Activated CD4-positive, alpha-beta T cell treated with anti-CD3 and anti-CD28 coated beads, Interleukin-2, amount 50 U/mL, for 48 hours (primary cell): ENCODE measurements at places on chromosomes 1 and 21.

GRCh38 chr21:34871026-34871908 lies 177.8 kb downstream of the RUNX1 start:
- DNase-seq, result no peak

DNA sequence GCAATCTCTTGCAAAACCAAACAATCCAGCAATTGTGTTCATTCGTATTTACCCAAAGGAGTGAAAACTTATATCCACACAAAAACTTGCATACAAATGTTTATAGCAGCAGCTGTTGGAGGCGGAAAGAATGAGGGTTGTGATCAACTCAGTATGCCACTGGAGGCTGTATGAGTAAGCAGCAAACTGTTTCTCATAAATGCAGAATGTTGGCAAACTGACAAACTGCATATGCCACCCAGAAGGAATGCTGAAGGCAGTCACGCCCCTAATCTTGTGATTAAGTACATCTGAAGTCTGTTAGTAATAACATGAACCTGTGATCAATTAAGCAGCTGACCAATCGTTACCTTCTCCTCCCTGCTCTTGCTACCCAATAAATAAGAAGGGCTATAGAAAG lies 60.5 kb upstream of the CR2 start:
- no peak for DNase-seq

DNA sequence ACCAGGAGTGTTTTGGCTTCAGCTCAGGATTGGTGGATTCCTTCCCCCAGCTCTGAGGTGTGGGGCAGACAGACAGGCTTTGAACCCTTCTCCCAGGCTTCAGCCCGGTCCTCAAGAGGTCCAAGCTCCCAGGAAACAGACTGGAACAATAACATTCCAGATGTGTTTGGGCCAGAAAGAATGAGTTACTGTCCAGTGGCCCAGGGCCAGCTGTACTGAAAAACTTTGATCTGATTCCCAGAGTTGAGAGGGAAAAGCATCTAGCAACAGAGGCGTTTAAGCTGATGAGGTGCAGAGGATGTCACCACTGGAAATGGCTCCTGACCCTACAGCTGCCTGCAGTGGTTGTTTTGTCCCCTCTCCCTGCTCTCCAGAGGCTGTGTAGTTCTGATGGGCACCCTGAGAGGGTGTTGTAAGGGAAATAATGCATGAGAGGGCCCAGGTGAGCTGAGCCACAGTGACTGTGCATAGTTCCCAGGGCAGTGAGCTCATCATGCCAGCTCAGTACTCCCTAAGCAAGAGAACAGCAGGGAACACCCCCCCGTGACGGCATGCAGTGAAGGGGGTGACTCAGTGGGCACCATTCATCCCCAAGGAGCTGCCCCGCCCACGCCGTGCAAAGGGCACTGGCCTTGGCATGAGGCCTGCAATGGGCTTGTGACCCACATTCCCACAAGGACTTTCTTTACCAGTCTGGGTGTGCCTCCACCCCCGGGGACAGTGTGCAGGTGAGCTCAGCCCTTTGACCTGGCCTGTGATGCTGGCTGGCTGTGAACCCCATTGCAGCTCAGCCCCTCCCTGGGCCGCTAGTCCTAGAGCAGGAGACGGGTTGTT lies 13.8 kb upstream of the SFN start:
- DNase-seq, result no peak

- DNase-seq, result peak; percentile 70
These were observed 11.6 kb downstream of the LMNA start for GRCh38 chr1:156126043-156126629.

DNA sequence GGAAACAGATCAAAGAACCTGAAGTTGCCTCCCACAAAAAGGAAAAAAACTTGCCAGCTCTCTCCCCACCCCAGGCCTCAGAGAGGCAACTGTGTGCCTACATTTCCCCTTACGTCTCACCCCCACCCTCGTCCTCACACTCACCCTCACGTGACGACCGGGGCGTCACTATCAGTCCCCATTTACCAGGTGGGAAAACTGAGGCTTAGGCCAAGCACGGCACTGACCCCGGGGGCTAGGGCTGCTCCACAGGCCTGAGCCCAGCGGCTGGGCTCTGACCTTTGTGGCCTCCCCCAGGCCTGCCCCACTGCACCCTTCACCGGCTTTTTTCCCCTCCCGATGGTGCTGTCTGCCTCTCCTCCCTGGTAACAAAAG lies 51.5 kb upstream of the RUNX3 start:
- DNase-seq, result peak; percentile 58

- DNase-seq, result no peak
These were observed 36.9 kb downstream of the PHC2 start for GRCh38 chr1:33393991-33394390.

DNA sequence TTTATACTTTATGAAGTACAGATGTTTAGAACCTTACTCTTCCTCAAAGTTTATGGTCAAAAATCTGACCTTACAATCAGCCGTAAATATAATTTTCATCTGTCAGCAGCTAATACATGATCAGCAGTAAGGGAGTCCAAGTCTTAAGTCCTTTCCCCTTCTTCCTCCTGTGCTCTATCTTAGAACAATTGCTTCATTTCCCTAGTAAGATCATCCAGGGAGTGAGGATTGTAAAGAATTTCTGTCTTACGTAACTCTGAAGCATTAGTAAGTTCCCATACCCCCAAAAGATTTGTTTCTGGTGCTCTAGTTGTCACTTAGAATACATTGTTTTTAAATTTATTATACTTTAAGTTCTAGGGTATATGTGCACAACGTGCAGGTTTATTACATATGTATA lies 2.1 kb downstream of the SETDB1 start:
- DNase-seq, result no peak

DNA sequence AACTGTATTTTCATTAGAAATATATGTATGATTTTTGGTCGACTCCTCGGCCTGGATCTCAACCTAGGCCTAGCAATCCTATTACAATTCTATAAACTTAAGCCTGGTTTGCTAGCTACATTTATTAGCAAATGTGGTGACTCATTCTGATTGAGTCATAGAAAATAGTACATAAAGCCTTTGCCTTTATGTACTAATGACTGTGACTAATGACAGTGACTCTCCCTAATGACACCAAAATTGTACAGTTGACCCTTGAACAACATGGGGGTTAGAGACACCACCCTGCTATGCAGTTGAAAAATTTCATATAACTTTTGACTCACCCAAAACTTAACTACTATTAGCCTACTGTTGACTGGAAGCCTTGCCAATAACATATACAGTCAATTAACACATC lies 78.9 kb downstream of the CLEC20A start:
- no peak for DNase-seq

DNA sequence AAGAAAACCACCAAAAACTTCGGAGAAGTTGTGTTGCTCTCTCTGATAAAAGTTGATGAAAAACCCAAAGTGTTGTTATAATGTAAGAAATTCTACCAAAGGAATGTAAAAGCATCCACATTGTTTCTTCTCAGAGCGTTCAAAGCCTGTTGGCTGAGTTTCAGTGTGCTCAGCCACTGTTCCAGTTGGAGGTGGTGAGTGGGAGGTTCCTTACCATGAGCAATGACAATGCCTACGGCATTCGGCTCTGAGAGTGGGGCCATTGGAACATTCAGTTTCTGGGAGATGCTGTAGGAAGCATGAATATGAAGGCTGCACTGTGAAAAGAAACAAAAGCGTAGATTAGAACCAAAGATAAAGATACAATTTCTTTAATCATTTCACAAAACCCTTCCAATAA lies 20.5 kb upstream of the MYBPHL start:
- DNase-seq, result no peak

GRCh38 chr1:177045151-177045550 lies 119.4 kb downstream of the ASTN1 start:
- DNase-seq, result no peak

DNA sequence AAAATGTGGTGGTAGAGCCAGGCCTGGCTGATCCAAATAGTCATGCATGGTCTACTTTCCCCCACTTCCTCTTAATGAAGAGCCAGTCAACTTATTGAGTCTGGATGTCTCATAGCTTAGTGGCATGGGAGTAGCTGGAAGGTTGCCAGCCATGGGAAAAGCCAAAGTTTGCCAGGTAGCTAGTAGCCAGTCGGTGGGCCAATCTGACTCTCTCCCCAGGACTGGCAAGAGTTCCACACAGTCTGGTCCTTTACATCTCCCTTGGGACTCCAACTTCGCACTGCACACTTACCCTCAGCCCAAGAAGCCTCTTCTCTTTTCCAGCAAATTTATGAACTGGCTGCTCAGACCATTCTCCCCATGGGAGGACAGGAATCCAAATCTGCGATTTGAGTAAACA lies 8.3 kb downstream of the WARS2 start:
- no peak for DNase-seq

DNA sequence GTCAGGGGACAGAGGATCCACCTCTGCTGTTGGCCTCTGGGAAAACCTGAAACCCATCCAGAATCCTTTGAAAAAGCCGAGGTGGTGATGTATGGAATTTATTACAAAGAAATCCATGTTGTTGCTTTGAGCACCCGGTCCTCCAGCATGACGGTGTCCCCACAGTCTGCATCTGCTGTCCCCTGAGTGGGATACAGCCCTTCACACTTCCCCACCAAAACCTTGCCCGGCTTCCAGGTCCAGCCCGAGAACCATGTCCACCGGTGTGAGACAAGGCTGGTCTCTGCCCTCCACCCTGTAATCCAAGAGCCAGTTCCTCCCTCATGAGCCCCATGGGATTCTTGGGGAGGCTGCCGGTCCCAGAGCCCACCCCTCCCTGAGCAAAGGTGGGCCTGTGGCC lies 70.5 kb downstream of the STUM start:
- no peak for DNase-seq

GRCh38 chr1:109613361-109614147 lies 5.9 kb downstream of the GNAT2 start:
- DNase-seq, result no peak

GRCh38 chr1:60791226-60791625 lies 291.1 kb upstream of the NFIA start:
- no peak for DNase-seq

- no peak for DNase-seq
These were observed 40.3 kb downstream of the PLEKHA6 start for GRCh38 chr1:204319462-204319861.
